CD4-positive, alpha-beta T cell treated with Interferon gamma for 1 hour (primary cell): ENCODE measurements at places on chromosomes 3 and 15.

GRCh38 chr15:39321977-39322376 is 258.9 kb upstream of the THBS1 start:
- no peak for DNase-seq

- DNase-seq = no peak
Observed at GRCh38 chr3:181328346-181328745, 338.8 kb upstream of the DNAJC19 start.

GRCh38 chr15:44296625-44297524 is 8.4 kb downstream of the GOLM2 start:
- no peak for DNase-seq

DNA sequence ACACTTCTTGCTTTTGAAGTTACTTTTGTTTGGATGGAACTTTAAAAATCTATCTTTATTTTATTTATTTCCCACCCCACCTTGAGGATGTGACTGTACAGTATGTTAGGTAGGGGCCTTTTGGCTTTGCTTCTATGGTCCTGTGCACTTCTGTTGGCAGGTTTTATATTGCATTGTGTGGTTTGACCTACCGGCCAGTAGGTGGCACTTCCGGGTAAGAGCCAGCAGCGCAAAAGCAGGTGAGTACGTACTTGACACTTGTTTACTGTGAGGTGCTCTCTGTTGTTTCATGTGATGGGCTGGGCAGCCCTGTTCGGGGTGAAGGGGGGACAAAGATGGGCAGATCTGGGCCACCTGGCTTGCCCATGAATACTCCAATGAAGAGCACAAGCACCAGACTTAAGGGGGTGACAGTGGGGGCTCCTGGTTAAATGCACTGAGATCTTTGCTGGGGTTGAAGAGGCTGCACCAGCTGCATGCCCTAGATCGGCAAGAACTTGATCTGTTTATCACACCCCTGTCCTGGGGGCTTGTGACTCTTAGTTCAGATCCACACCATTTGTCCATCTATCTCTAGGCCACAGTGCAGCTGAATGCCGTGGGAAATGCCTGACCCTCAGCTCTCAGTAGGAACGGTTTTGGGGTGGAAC is 131.6 kb downstream of the NLGN1 start:
- no peak for DNase-seq

- DNase-seq = peak; percentile 9
Observed at GRCh38 chr3:143119974-143120715, 574 bp downstream of the CHST2 start.

GRCh38 chr3:184332370-184333090 is 4.9 kb upstream of the FAM131A start:
- DNase-seq = no peak
